NCI-H345 (cell line): ENCODE measurements at places on chromosomes 2 and 18.
A peak's percentile ranks its signal among the peaks of the same experiment; 100 is the strongest.

DNA sequence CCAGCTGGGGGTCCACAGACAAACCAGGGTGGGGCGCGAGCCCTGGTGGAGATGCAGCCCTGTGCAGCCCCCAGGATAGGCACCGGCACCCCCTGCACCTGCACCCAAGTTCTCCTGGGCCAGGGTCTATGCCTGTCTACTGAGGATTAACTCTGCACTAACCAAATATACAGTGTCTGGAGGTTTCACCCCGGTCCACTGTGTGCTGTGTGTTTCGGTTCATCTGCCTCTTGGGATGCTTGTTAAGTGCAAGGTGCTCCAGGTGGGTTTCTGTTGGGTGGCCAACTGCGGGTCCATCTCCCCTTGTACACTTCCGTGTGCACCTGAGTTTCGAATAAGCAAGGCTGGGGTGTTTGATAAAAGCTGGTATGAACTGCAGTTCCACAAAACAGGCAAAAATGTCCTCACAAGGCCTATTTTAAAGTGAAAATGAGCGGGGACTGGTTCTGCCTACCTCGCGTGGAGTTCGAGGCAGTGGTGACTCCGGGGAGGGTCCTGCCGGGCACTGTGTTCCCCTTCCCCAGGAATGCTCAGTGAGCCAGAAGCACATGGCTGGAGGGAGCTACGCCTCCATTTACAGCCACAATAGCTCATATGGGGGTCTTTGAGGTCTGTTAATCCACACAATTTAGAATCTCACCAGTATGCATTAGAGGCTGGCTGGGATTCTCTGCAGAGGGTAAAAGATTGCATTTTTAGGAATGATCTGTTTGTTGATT lies 70.7 kb downstream of the EDAR start:
- no peak for DNase-seq

GRCh38 chr2:61775956-61776570 lies 77.8 kb downstream of the FAM161A start:
- no peak for DNase-seq

- DNase-seq, result no peak
Measured at GRCh38 chr2:70964596-70965386, 13.6 kb upstream of the ANKRD53 start.

GRCh38 chr2:99571954-99572353 lies 82.1 kb upstream of the REV1 start:
- peak; percentile 62 for DNase-seq

- DNase-seq, result peak; percentile 66
Measured at GRCh38 chr2:235493402-235493774, 455 bp upstream of the AGAP1 start.

GRCh38 chr18:60391571-60392226 lies 19.1 kb upstream of the MC4R start:
- no peak for DNase-seq

GRCh38 chr18:2218101-2218500 lies 353.2 kb downstream of the METTL4 start:
- DNase-seq, result no peak

DNA sequence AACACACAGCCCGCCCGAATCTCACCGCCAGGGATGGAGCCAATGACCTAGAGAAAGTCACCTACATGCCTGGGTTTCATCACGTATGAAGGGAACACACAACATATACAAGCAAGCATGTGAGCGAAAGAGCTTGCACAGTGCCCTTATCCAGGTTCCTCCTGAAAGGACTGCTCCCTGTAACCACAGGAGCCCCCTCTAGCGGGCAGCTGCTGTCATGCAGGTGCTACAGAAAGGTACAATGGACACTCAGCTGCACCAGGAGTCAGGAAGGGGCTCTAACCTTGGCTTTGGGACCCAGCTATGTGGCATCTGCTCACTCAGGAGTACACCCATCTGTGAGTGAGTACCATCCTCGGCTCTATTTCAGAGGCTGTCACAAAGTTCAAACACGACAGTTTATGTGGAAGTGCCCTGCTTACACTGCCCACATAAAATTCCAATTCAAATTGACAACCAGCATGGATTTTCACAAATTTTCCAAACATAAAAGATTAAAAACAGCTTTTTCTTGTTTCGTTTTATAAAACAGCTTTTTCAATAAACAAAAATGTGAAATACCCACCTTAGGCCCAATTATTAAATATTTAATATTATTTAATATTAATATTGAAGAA lies 3.5 kb downstream of the NDUFA10 start:
- peak; percentile 59 for DNase-seq

- DNase-seq, result no peak
Measured at GRCh38 chr2:16262526-16263178, 322.3 kb downstream of the MYCN start.

GRCh38 chr2:196415384-196415783 lies 224.1 kb upstream of the CCDC150 start:
- no peak for DNase-seq

DNA sequence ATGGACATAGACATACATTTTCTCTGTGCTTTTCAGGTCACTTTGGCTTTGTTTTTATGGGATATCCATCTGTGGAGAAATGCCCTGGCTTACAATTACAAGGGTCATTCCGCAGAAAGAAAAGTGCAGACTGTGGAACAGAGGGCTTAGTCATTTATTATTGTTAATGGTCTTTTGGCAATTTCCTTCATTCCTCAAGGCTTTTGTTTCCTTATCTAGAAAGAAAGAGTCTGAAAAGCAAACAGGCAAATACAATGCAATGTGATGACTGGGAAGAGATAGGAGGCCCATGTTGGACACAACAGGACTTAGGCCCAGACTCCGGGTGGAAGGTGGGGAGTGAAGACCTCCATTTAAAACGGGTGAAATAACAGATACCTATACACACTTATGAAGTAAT lies 129.5 kb upstream of the CAVIN2 start:
- no peak for DNase-seq

GRCh38 chr18:36459786-36460185 lies 162.3 kb downstream of the FHOD3 start:
- DNase-seq, result no peak

- peak; percentile 56 for DNase-seq
Measured at GRCh38 chr18:72866901-72867745, 664 bp downstream of the NETO1 start.

DNA sequence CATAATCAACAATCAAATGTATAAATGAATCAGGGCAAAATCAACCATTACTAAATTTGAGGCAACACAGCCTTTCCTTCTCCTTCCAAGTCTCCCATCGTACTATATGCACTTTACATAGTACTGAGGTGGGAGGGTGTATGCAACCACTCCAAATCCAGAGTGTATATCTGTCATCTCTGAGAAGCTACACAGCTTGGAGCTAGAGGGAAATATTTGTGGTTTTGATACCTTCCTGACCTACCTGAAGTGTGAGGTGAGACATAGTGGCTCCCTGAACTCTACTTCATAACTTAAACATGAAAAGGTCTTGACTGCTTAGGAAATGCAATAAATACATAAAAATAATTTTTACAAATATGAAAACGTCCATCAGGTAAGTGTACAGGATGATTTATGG lies 30.1 kb upstream of the SLC40A1 start:
- DNase-seq, result no peak

DNA sequence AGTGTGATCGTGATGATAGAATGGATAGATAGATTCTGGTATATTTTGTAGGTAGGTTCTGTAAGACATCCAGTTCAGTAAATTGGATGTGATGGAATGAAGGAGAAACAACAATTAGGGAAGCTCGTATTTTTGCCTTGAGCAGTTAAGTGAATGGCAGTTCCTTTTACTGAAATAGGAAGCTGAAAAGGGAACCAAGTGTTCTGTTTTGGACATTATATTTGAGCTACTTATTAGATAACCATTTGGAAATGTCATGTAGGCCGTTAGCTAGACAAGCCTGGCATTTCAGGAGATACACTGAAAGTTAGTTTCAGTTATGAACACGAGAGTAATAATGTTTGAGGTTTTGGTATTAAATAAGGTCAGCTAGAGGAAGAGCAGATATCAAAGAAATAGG lies 41.5 kb downstream of the MARCHF7 start:
- DNase-seq, result no peak
